BJ (cell line): ENCODE measurements at places on chromosomes 7 and 10.

GRCh38 chr7:91446819-91447218 is 182.6 kb downstream of the FZD1 start:
- DNase-seq: no peak

- DNase-seq: no peak
Observed at GRCh38 chr7:98617960-98618418, 904 bp downstream of the NPTX2 start.

DNA sequence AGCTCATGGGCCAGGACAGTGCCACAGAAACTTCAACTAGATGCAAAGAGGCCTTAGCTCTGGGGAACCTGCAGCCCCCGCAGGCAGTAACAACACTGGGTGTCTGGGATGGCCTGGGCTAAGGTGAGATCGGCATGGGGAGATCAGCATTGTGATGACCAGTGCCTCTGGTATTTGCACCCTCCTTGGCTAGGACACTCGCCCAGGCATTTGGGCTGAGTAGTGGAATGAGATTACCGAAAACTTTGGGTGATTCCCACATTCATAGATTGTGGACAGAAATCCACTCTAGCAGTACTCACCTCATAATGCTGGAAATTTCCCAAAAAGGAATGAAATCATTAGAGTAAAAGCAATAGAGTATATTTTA is 70.6 kb upstream of the ZMIZ2 start:
- no peak for DNase-seq

GRCh38 chr7:126856691-126857291 is 395.9 kb downstream of the GRM8 start:
- DNase-seq: no peak

GRCh38 chr7:101576998-101577397 is 52.1 kb downstream of the MYL10 start:
- no peak for DNase-seq
